Activated CD8-positive, alpha-beta memory T cell treated with anti-CD3 and anti-CD28 coated beads, Interleukin-2, amount 10 ng/mL, durations not matched to agents 7 days and 5 days (primary cell): ENCODE measurements at places on chromosomes 3 and 15. TPM values are rescaled to one million over a fixed set of nuclear protein-coding genes. Genes with fewer than 3 reads are reported as not detected.
A peak's percentile ranks its signal among the peaks of the same experiment; 100 is the strongest.

DNA sequence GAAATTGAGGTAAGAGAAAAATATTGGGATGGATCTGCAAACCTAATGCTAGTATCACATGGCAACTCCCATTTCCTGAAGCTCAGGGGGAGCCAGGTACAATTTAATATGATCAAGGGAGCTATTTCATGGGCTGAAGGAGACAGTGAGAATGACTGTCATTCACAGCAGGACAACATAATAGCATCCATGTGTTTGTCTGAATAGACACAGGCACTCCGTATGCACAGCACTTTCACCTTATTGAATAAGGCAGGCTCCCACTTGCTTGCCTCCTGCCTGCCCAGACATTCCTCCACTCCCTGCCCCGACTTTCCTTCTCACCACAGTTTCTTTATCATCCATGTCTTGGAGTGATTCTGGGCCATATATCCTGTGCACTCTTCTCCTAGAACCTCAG lies 156.6 kb upstream of the SLC24A5 start:
- no peaks in the 10 kb centered on the region for H3K36me3 ChIP-seq
- no peak overlapping the region for H3K4me3 ChIP-seq
- peaks cover 12% of the 10 kb centered on the region for H3K27me3 ChIP-seq
- DNase-seq = no peak
- H3K27ac ChIP-seq = no peak overlapping the region

GRCh38 chr3:71315431-71315830 lies 268.1 kb downstream of the FOXP1 start:
- no peak for DNase-seq
- H3K27ac ChIP-seq = no peak overlapping the region
- peaks cover 2% of the 10 kb centered on the region for H3K27me3 ChIP-seq
- peaks cover 1% of the 10 kb centered on the region for H3K36me3 ChIP-seq
- no peaks in the 10 kb centered on the region for H3K4me1 ChIP-seq
- H3K4me3 ChIP-seq = no peak overlapping the region

DNA sequence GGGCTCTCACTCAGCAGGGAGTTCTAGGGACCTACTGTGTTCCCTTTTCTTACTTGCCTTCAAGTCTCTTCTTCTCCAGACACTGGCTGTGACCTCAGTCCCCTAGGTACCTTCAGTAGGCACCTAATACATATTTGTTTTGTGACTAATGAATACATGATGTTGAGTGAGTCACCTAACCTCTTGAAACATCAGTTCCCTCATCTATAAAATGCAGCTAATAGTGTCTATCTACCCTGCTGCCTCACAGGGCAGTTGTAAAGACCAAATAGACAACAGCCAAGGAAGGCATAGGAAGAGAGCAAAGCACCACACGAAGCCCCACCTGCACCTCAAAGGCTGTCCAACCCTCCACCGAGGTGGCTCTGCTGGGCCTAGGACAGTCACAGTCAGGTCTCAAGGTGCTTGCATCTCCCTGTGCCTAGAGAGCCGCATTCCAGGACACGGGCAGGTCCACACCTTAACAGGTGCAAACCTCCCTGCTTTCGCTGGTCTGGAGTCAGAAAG lies 29.1 kb downstream of the DAPK2 start:
- H3K4me3 ChIP-seq = no peak overlapping the region
- H3K27me3 ChIP-seq = no peaks in the 10 kb centered on the region
- H3K36me3 ChIP-seq = peaks cover 26% of the 10 kb centered on the region
- H3K4me1 ChIP-seq = peaks cover 28% of the 10 kb centered on the region
- no peak overlapping the region for H3K27ac ChIP-seq

DNA sequence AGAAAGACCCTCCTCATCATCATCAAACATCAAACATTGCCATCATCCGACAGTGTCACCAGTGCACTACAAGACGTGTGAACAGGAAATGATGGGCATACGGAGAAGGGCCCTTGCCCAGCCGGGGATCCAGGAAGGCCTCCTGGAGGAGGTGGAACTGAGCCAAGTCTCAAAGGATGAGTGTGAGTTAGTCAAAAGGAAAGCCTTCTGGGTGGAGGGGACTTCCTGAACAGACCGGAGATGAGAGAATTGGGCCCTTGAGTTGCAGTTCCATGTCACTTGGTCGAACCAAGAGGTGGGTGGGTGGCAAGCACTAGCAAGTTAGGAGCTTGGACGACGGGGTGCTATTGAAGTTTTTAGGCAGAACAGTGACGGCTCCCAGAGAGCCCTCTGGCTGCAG lies 8.5 kb downstream of the SEMA4B start:
- DNase-seq = peak; percentile 59
- peaks cover 28% of the 10 kb centered on the region for H3K4me1 ChIP-seq
- H3K27me3 ChIP-seq = no peaks in the 10 kb centered on the region
- H3K4me3 ChIP-seq = no peak overlapping the region
- H3K36me3 ChIP-seq = no peaks in the 10 kb centered on the region

DNA sequence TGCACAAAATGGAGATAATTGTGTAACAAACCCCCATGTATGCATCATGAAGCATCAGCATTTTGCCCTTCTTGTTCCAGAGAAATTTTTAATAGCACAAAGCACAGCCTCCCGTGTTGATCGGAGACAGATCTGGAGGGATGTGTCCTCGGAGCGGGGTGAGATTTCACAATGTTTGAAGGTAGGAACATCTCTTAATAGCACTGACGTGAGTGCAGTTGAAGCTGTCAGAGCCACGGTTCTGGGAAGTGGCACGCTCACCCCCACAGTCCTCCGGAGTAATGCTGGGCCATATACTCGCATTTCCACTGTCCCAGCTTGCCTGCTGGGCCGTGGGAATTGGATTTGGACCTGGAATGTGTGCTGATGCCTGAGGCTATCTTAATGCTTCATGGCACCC lies 24.1 kb downstream of the ARPP21 start:
- H3K27ac ChIP-seq = no peak overlapping the region
- H3K4me1 ChIP-seq = no peaks in the 10 kb centered on the region
- no peaks in the 10 kb centered on the region for H3K27me3 ChIP-seq
- H3K4me3 ChIP-seq = no peak overlapping the region
- no peaks in the 10 kb centered on the region for H3K36me3 ChIP-seq
- no peak for DNase-seq

GRCh38 chr3:48885753-48886152 lies 12.9 kb downstream of the SLC25A20 start:
- DNase-seq = no peak
- no peak overlapping the region for H3K4me3 ChIP-seq
- no peak overlapping the region for H3K27ac ChIP-seq

- no peak overlapping the region for H3K27ac ChIP-seq
- peaks cover 8% of the 10 kb centered on the region for H3K36me3 ChIP-seq
- no peaks in the 10 kb centered on the region for H3K27me3 ChIP-seq
- H3K4me1 ChIP-seq = peaks cover under 1% of the 10 kb centered on the region
These were observed 65.6 kb downstream of the NIPA2 start for GRCh38 chr15:22903961-22904534.

- no peak overlapping the region for H3K4me3 ChIP-seq
- DNase-seq = no peak
- H3K27ac ChIP-seq = no peak overlapping the region
- H3K27me3 ChIP-seq = peaks cover 14% of the 10 kb centered on the region
- peaks cover 5% of the 10 kb centered on the region for H3K4me1 ChIP-seq
These were observed 17.6 kb downstream of the CHDH start for GRCh38 chr3:53828581-53828980.

GRCh38 chr3:127678611-127679533 lies 6.1 kb downstream of the ABTB1 start:
- no peaks in the 10 kb centered on the region for H3K27me3 ChIP-seq
- no peaks in the 10 kb centered on the region for H3K36me3 ChIP-seq

DNA sequence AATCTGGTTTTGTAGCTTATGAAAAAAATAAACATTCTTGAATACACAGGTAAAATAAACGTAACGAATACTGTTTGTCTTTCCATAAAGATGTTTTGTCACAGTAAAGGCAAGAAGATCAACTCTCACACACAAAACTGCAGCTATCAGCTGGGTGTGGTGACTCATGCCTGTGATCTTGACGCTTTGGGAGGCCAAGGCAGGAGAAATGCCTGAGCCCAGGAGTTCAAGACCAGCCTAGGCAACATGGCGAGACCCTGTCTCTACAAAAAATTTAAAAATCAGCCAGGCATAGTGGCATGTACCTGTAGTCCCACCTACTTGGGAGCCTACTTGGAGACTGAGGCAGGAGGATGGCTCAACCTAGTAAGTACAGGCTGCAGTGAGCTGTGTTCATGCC lies 39.6 kb downstream of the CBLB start:
- H3K27ac ChIP-seq = peak overlapping the region; percentile 88
- H3K4me3 ChIP-seq = peak overlapping the region; percentile 43
- peaks cover 52% of the 10 kb centered on the region for H3K36me3 ChIP-seq
- DNase-seq = peak; percentile 60
- H3K4me1 ChIP-seq = peaks cover 79% of the 10 kb centered on the region

GRCh38 chr3:8482960-8483665 lies 18.5 kb upstream of the LMCD1 start:
- no peaks in the 10 kb centered on the region for H3K27me3 ChIP-seq
- no peak overlapping the region for H3K4me3 ChIP-seq
- DNase-seq = no peak

GRCh38 chr3:134350266-134350665 lies 24.0 kb downstream of the AMOTL2 start:
- H3K4me3 ChIP-seq = no peak overlapping the region
- H3K4me1 ChIP-seq = no peaks in the 10 kb centered on the region
- H3K36me3 ChIP-seq = no peaks in the 10 kb centered on the region
- peaks cover 3% of the 10 kb centered on the region for H3K27me3 ChIP-seq

DNA sequence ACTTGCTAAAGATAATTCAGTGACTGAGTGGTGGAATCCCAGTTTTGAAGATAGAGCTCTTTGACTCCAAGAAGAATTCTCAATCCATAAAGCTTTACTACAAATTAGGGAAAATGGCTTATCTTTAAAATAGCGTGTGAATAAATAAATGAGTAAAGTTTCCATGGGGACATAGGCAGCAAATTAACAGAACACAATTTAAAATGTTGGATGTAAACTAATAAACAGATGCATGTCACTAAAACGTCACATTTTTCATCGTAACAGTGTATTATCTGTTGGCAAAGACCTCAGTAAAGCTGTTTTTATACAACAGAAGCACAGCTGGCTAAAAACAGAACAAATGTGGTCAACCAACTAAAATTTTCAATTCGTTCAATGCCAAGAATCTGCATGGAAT lies 913.9 kb upstream of the CFAP20DC start:
- no peaks in the 10 kb centered on the region for H3K27me3 ChIP-seq
- no peak for DNase-seq
- no peak overlapping the region for H3K27ac ChIP-seq
- no peaks in the 10 kb centered on the region for H3K4me1 ChIP-seq
- peaks cover 2% of the 10 kb centered on the region for H3K36me3 ChIP-seq

GRCh38 chr15:57611938-57612337 lies 20.2 kb downstream of the MYZAP start:
- no peak overlapping the region for H3K4me3 ChIP-seq
- H3K4me1 ChIP-seq = no peaks in the 10 kb centered on the region
- no peak for DNase-seq
- peaks cover 7% of the 10 kb centered on the region for H3K27me3 ChIP-seq
- no peaks in the 10 kb centered on the region for H3K36me3 ChIP-seq
- H3K27ac ChIP-seq = no peak overlapping the region

DNA sequence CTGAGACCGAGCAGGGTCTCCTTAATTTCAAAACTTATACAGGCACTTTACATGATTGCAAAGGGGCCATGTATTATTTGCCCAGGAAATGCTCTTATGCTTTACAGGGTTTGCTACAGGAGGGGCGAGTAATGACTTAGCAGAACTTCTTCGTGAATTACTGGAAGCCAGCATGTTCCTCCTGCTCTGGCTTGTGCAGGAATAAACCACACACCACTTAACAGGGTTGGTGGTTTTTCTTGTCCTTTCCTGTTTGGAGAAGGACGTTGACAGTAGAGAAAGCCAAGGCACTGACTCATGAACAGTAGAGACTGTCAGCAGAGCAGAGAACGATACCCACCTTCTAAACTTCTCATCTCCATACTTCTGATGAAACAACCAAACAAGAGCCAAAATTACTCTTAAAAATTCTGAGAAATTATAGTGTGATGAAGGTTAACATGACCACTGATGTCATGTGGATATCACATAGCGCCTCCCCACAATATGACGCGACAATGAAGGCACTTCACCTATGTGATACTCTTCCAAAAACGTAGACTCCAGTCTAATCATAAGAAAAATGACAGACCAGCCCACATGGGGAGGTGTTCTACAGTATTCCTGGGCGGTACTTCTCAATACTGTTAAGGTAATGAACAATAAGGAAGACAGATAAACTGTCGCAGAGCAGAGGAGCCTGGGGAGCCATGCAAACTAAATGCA lies 24.7 kb upstream of the MCTP2 start:
- peak; percentile 92 for DNase-seq
- H3K36me3 ChIP-seq = peaks cover 32% of the 10 kb centered on the region
- no peaks in the 10 kb centered on the region for H3K27me3 ChIP-seq
- peak overlapping the region; percentile 95 for H3K27ac ChIP-seq

GRCh38 chr3:177065285-177066033 lies 131.8 kb downstream of the TBL1XR1 start:
- no peak overlapping the region for H3K27ac ChIP-seq
- H3K4me1 ChIP-seq = peaks cover 24% of the 10 kb centered on the region
- H3K36me3 ChIP-seq = peaks cover 34% of the 10 kb centered on the region
- no peak overlapping the region for H3K4me3 ChIP-seq
- DNase-seq = no peak
- H3K27me3 ChIP-seq = no peaks in the 10 kb centered on the region

GRCh38 chr3:159416856-159417255 lies 571.8 kb upstream of the IL12A start:
- no peaks in the 10 kb centered on the region for H3K4me1 ChIP-seq
- H3K4me3 ChIP-seq = no peak overlapping the region
- H3K36me3 ChIP-seq = no peaks in the 10 kb centered on the region
- no peaks in the 10 kb centered on the region for H3K27me3 ChIP-seq
- DNase-seq = no peak

DNA sequence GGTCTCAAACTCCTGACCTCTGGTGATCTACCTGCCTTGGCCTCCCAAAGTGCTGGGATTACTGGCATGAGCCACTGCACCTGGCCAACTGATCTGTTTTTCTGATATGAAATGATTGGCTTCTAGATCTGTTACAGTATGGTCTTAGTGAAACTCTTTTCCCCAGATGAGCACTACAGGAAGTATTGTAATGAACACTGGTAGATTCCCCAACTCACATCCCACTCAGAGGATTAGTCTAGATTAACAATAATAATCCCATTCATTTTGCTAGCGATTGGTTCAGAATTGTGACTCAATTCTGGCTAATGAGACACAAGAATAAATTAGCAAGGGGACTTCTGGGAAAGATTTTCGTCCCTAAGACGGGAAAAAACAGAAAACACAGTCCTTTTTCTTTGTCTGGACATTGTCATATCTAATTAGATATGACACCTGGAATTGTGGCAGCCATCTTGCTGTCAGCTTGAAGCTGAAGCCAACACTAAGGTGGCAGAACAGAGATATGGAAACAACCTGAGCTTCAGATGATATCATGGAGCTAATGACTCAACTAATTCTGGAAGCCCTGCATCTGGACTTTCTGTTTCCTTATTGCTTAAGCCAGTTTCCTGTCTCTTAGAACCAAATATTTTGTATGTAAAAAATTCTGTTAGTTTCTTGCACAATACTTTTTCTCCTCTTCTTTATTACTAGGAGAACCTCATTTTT lies 17.4 kb upstream of the NPTN start:
- no peak overlapping the region for H3K4me3 ChIP-seq
- peaks cover 9% of the 10 kb centered on the region for H3K4me1 ChIP-seq
- H3K27me3 ChIP-seq = peaks cover 49% of the 10 kb centered on the region

The MGA gene
- total RNA-seq = 37.5 TPM

The POTEB3 gene
- not detected for total RNA-seq

The STXBP5L gene
- not detected for total RNA-seq

The GOLGA6D gene
- total RNA-seq = not detected
